Bronchial epithelial cell (primary cell): ENCODE measurements at places on chromosomes 1 and 21. TPM values are rescaled to one million over a fixed set of nuclear protein-coding genes. Genes with fewer than 3 reads are reported as not detected.

The WLS gene
- 34.1 and 39.8 TPM in 2 replicates for total RNA-seq

The CD53 gene
- not detected in 2 replicates for total RNA-seq

The TNFRSF9 gene
- total RNA-seq, result 0.53 and 6.1 TPM in 2 replicates

The GPATCH4 gene
- 15.9 and 29.2 TPM in 2 replicates for total RNA-seq

The CRP gene
- total RNA-seq, result not detected in 2 replicates

The TMEM82 gene
- total RNA-seq, result not detected in 2 replicates

The OR2T27 gene
- not detected in 2 replicates for total RNA-seq

The ERICH3 gene
- total RNA-seq, result not detected in 2 replicates

The TCP10L gene
- 0.13 and 0.26 TPM in 2 replicates for total RNA-seq

The KCNE1 gene
- total RNA-seq, result 0.26 and 1.0 TPM in 2 replicates

The LENEP gene
- 0.51 TPM in 1 of 2 replicates, not detected in the other for total RNA-seq

The GBP6 gene
- 12.4 and 67.2 TPM in 2 replicates for total RNA-seq

The GPR3 gene
- total RNA-seq, result not detected in 2 replicates

The FMO3 gene
- total RNA-seq, result not detected in 2 replicates

The DNALI1 gene
- under 0.01 and 0.26 TPM in 2 replicates for total RNA-seq

The CREG1 gene
- 62.2 and 78.2 TPM in 2 replicates for total RNA-seq

The ARHGEF10L gene
- 6.3 and 14.8 TPM in 2 replicates for total RNA-seq

The FAM229A gene
- total RNA-seq, result 0.26 and 0.64 TPM in 2 replicates

The ELF3 gene
- 66.1 and 105 TPM in 2 replicates for total RNA-seq

The RXFP4 gene
- total RNA-seq, result not detected in 2 replicates

The LCE5A gene
- not detected in 2 replicates for total RNA-seq

The FLG2 gene
- under 0.01 TPM in 2 replicates for total RNA-seq

The TRPM2 gene
- under 0.01 TPM in 1 of 2 replicates, not detected in the other for total RNA-seq

The GJB5 gene
- total RNA-seq, result 95.8 and 101 TPM in 2 replicates

The GCLM gene
- total RNA-seq, result 7.4 and 9.7 TPM in 2 replicates

The CA14 gene
- not detected in 2 replicates for total RNA-seq

The HSPB7 gene
- under 0.01 TPM in 1 of 2 replicates, not detected in the other for total RNA-seq

The TMPRSS15 gene
- not detected in 2 replicates for total RNA-seq

The CLCNKB gene
- total RNA-seq, result under 0.01 and 0.26 TPM in 2 replicates

The SLC19A1 gene
- total RNA-seq, result 2.2 and 4.5 TPM in 2 replicates

The SPRR2E gene
- total RNA-seq, result 0.26 and 3.7 TPM in 2 replicates

The ATP1A2 gene
- total RNA-seq, result not detected in 2 replicates

The PSRC1 gene
- 1.1 and 1.8 TPM in 2 replicates for total RNA-seq

The IL19 gene
- total RNA-seq, result 0.13 TPM in 1 of 2 replicates, not detected in the other

The UBXN10 gene
- under 0.01 and 0.13 TPM in 2 replicates for total RNA-seq

The SLAMF8 gene
- total RNA-seq, result not detected in 2 replicates

The CYB5RL gene
- total RNA-seq, result 2.7 and 3.9 TPM in 2 replicates

The BGLAP gene
- total RNA-seq, result 0.51 TPM in 1 of 2 replicates, not detected in the other

The ARHGAP30 gene
- 1.3 and 3.1 TPM in 2 replicates for total RNA-seq

The SLC16A4 gene
- 34.2 and 101 TPM in 2 replicates for total RNA-seq
